ENCODE measurements at places on chromosomes 1 and 21. TPM values are rescaled to one million over a fixed set of nuclear protein-coding genes. Genes with fewer than 3 reads are reported as not detected.

GRCh38 chr1:36170643-36171412 lies 14.9 kb downstream of the MAP7D1 start:
- no peak for DNase-seq

Gene ADAMTS5
- total RNA-seq, result 52.0 TPM

DNA sequence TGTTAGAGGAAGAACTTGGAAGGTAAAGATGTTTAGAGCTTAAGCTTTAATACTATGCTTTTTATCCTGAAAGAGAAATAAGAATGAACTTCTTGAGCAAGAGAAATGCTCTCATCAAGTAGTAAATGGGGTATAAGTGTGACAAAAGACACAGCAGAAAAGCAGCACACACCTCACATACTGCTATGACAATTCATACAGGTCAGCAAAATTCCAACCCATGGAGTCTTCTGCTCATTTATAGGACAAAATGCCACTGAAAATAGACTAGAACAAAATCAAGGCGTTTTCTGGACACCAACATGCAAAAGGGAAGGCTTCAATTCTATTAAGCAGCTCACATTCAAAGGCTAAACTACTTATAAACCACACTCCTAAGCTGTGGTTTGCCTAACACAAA lies 61.2 kb downstream of the EYA3 start:
- no peak for DNase-seq

Gene KISS1
- total RNA-seq, result not detected

GRCh38 chr1:1565340-1565739 lies 9.3 kb downstream of the SSU72 start:
- DNase-seq, result no peak

- DNase-seq, result peak; percentile 45
Measured at GRCh38 chr1:6065093-6065858, 19.6 kb downstream of the KCNAB2 start.

DNA sequence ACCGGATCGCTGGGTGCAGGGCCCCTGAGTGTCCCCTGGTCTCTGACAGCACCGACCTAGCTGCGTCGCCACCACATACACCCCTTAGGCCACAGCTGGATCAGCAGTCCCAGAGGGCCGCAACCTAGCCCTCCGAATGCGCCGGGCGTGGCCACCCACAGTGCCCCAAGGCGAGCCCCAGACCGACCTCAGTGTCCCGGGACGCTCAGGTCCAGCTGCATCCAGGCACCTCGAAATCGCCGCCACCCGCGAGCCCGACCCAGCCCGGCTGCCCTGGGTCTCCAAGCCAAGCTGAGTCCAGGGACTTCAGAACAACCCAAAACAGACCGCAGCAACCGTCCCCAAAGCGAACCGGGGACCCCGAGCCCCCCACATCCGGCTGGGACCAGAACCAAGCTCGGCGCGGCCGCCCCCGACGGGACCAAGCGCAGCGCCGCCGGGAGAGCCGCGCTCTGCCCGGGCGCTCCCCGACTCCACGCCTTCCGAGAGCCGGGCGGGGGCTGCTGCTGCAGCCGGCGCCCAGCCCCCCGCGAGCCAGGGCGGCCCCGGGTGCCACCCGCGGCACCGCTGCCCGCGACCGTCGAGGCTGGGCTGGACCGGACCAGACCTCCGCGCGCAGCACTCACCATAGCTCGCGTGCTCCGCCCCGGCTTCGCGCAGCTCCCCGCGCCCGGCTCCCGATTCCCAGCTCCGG lies 54.6 kb upstream of the ECE1 start:
- DNase-seq, result no peak

DNA sequence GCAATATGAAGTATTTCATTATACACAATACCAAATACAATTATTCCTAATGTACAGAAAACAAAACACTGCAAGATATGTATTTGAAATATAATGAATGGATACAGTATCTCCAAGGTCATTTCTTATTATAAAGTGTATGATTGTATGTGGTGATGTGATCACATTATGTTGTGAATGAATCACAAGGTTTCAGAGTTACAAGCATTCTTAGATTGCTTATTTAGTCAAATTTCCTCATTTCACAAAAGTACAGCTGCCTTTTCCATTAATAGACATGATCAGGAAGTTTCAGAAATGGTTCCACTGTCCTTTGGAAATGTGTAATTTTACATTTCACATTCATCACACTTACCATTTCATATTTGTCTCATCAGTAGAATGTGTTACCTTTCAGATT lies 28.3 kb upstream of the NEK7 start:
- no peak for DNase-seq

GRCh38 chr1:228411121-228411520 lies 4.5 kb upstream of the TRIM11 start:
- DNase-seq, result no peak

Measured in stomach (tissue), 19 donors.